Effector memory CD8-positive, alpha-beta T cell (primary cell): ENCODE measurements at places on chromosomes 12 and 14.

DNA sequence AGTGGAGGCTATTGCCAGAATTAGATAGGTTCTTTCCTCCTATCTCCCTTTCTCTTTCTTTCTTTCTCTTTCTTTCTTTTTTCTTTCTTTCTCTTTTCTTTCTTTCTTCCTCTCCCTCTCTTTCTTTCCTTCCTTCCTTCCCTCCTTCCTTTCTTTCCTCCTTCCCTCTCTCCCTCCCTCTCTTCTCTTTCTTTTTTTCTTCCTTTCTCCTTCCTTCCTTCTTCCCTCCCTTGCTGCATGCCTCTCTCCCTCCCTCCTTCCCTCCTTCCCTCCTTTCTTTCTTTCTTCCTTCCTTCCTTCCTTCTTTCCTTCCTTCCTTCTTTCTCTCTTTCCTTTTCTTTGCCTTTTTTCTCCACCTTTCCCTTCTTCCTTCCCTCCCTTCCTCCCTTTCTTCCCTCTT, 16.4 kb upstream of the MDGA2 start:
- no peak for DNase-seq

- no peak for DNase-seq
Measured at GRCh38 chr14:59435987-59436386, 29.2 kb downstream of the GPR135 start.

DNA sequence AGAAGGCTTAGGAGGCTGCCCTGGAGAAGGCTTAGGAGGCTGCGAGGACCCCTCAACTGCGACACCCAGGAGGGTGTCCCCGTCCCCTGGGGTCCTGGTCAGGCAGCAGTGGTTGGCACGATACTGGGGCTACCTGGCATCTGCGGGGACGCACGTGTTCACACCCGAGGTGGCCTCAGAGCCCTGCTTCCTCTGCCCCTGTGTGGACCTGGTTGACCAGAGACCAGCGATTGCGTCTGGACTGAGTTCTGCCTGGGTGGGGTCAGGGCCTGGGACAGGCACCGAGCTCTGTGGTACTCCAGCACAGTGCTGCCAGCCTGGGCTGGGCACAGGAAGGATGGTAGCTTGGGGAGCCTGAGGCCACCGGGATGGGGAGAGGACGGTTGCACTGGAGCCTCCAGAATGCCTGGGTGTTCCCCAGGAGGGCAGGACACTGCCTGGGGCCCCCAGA, 735 bp downstream of the ASPG start:
- DNase-seq: no peak

DNA sequence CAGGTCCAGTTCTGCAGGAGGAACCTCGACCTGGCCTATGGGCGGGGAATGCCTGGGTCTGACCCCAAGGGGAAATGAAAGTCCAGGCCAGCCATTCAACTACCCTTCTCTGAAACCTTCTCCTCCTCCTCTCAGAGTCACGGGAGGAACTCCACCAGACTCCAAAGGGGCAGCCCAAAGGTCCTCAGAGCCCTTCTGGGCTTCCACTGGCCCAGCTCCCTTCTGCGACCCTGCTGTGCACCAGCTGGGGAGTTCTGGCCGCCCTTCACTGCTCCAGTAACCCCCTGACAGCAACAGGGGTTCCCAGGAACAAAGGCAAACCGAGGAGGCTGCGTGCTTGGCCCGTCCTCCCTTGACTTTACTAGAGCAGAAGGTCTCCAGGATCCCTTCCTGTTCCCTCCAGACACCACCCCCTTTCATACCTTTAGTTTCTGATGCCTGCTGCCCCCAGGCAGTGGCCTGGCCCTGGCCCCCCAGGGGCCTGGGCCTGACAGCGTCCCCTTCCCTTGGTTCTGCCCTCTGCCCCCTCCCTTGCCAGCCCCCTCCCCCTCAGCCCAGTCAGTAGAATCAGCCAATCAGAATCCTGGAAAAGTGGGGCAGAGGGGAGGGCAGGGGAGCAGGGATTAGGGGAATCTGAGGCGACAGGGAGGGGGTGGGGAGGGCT, 850 bp upstream of the ZNF385A start:
- no peak for DNase-seq

DNA sequence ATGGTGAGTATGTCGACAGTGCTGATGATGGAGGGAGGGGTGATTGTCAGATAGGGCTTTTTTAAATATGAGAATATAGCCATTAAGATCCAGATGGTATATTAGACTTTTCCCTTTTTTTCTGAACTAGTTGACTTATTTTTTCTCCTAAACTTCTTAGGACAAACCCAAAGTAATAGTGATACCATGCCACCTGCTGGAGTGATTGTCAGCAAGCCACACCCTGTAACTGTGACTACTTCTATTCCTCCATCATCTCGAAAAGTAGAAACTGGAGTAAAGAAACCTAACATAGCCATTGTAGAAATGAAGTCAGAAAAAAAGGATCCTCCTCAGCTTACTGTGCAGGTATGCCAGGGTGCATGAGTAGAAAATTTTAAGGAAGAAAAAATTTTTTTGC, 40.1 kb downstream of the KIAA0586 start:
- no peak for DNase-seq

- no peak for DNase-seq
Measured at GRCh38 chr14:103030741-103031565, 26.4 kb downstream of the CDC42BPB start.

- peak; percentile 43 for DNase-seq
Measured at GRCh38 chr14:72451054-72451972, 442.6 kb downstream of the DPF3 start.

GRCh38 chr14:93286212-93286890, 46.5 kb downstream of the BTBD7 start:
- no peak for DNase-seq

DNA sequence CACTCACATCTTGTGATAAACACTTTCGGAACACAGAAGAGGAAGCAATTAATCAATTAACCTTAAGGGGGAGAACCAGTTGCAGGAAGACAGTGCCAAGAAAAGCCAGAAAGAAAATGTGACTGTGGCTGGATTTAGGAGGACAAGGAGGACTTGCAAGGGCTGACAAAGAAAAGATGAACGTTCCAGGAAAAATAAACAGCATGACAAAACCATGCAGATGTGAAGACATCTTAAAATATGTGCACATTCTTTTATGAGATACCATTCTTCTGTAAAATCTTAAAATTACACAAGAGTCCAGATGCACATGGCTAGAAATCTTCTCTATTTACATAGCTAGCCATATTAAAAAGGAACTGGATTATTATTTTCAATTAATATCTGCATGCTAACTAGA, 33.4 kb downstream of the KITLG start:
- DNase-seq: no peak

DNA sequence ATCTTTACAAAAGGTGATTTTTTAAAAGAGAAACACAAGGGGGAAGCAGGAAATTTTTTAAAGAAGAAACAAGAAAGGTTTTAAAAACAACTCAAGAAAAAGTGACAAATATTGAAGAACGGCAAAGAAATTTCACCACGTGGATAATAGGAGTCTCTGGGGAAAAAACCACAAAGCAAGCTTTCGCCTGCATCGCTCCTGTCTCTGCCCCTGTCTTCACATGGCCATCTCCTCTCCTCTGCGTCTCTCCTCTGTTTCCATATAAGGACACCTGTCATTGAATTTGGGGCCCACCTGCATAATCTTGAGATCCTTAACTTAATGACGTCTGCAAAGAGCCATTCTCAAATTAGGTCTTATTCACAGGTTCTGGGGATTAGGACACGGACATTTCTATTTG, 175.8 kb downstream of the ETV6 start:
- DNase-seq: no peak

- no peak for DNase-seq
Measured at GRCh38 chr12:87323369-87323768, 705.8 kb downstream of the C12orf50 start.

DNA sequence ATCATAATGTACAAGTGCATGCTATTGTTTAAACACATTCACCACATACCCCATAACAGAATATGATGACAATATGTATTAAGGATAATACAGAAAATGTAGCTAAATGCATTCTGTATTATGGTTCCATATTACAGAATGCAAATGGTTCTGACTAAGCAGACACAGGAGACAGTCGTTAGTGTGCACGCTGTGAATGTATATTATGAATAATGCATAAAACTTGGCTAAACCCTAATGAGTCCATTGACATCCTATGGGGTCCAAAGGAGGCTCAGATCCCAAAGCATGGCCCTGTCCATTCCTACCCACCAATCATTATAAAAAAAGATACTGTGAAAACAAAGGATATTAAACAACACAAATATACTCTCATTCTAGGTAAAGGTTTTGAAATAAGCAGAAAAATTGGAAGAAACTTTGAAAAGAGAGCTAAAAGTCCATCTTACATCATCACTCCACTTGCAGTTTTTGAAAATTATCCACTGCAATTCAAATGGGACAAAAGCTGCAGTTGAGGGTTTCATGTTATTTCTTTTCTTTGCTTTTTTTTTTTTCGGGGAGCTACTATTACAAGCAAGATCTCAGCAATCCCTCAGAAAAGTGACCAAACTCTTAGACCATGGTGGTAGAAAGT, 415.1 kb downstream of the BCAT1 start:
- DNase-seq: no peak

GRCh38 chr12:2453761-2454090, 341.0 kb upstream of the FKBP4 start:
- DNase-seq: no peak

- no peak for DNase-seq
Measured at GRCh38 chr14:32224737-32225377, 21.8 kb upstream of the RNU6-8 start.

GRCh38 chr14:49314737-49315136, 271.4 kb downstream of the RPS29 start:
- DNase-seq: no peak
